ENCODE measurements at places on chromosomes 6 and 20.

DNA sequence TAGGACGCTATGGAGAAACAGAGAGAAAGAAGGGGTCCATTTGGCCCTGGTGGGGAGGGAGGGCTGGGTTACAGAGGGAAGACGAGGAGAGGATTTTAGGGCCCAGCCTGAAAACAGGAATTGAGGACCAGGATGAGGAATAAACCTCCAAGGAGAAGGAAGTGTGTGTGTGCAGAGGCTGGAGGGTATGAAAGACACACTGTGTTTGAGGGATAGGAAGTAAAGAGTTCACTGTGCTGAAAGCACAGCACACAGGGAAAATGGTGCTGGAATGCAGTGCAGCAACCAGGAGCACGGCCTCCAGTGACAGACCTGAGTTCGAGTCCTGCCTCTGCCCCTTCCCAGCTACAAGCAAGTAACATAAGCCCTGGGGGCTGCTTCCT, 7.8 kb downstream of the MBOAT1 start:
- no peak for DNase-seq

GRCh38 chr6:94245395-94245794, 826.0 kb upstream of the EPHA7 start:
- DNase-seq: no peak

GRCh38 chr6:43290905-43291355, 7.1 kb upstream of the SLC22A7 start:
- DNase-seq: no peak

DNA sequence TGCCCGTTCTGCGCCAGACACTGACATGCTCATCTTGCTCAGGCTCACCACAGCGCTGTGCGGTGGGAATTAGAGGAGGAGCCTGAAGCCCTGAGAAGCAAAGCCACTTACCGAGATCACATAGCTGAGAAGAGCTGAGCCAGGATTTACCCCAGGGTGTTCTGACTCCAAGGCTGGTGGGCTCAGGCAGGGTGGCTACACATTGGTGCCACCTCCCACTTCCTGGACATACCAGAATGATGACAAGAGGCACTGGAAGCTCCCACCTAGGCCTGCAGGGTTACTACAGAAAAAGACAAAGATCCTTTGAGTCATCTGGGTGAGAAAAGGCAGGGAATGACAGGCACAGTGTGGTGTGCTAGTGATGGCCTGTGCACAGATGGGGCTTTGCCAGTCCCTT, 24.4 kb upstream of the FKBP1A start:
- DNase-seq: no peak

GRCh38 chr6:90144396-90144795, 152.2 kb downstream of the BACH2 start:
- DNase-seq: no peak

DNA sequence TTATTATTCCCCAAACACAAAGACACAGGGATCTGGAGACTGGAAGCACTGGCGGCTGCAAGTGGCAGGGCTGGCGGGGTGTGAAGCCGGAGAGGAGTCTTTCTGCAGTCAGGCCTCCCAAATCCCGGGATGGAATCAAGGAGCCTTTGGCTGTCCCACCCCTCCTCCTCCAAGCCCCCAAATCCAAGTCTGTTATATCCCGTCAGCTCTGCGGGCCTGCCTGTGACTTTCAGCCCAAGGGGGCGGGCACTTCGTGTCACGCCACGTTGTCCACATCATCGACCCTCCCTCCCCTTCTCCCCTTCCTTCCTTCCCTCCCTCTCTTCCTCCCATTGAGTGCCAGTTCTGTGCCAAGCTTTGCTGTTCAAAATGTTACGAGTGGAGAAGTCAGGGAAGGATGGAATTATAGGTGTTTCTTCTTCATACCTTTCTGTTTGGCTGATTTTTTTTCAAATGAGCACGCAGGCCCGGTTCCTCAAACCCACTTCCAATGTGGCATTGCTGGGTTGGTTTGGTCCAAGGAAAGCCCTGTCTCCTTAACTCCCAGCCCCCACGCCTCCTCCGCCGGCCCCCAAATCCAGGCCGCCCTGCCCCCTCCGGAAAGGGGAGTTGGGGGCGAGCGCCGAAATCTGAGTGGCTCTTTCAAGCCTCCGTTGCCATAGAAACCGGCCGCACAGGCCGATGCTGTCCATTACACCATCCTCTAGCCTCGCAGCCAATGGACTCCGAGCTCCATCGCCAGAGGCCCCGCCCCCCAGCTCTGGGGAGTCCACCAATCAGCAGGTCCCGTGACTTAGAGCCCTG, 12.7 kb downstream of the ZCCHC3 start:
- DNase-seq: peak; percentile 100

- DNase-seq: no peak
Observed at GRCh38 chr20:38806855-38807655, 1.6 kb downstream of the PPP1R16B start.

- no peak for DNase-seq
Observed at GRCh38 chr20:19807191-19807945, 49.3 kb downstream of the RIN2 start.

DNA sequence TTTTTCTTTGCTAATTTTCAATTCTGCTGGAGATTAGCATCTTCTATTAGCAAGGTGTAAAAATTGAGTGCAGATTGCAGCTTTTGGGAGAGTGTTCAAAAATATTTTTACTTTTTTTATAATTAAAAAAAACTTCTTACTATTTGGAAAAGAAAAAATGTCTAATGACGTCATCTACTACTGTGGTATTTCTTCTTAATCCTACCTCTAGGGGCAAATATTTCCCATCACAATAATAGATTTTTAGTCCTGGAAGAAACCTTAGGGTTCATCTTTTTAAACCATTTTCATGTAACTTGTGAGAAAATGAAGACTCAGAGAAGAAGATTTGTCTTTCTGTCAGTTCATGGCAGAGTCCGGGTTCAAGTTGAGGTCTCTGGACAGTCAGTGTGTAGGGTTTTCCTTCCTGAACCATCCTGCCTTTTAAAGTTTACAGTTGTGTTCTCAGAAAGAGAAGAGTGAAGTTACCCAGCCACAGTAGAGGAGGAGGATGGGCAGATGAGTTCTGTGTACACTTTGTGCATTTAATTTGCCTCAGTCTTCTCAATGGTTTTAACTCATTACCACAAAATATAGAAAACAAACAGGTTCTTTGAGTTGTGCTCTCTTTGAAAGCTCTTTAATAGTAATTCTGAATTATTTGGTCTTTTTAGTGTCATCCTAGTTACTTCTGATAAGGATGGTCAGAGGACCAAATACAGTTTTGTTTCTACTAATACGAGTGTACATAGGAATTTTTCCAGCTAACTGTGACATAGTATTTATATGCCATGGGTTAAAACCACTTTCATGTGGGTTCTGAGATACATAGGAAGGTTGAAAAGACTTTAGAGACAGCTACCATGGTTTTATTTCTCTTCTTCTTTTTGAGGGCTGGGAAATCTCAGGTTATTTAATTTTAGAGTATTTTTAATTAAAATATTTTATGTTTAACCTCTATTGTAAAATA, 184.7 kb downstream of the CDKAL1 start:
- no peak for DNase-seq

- DNase-seq: no peak
Observed at GRCh38 chr6:124490122-124490521, 472.1 kb upstream of the RNF217 start.
